Mammary epithelial cell (primary cell): ENCODE measurements at places on chromosomes 3 and 15.
A peak's percentile ranks its signal among the peaks of the same experiment; 100 is the strongest.

DNA sequence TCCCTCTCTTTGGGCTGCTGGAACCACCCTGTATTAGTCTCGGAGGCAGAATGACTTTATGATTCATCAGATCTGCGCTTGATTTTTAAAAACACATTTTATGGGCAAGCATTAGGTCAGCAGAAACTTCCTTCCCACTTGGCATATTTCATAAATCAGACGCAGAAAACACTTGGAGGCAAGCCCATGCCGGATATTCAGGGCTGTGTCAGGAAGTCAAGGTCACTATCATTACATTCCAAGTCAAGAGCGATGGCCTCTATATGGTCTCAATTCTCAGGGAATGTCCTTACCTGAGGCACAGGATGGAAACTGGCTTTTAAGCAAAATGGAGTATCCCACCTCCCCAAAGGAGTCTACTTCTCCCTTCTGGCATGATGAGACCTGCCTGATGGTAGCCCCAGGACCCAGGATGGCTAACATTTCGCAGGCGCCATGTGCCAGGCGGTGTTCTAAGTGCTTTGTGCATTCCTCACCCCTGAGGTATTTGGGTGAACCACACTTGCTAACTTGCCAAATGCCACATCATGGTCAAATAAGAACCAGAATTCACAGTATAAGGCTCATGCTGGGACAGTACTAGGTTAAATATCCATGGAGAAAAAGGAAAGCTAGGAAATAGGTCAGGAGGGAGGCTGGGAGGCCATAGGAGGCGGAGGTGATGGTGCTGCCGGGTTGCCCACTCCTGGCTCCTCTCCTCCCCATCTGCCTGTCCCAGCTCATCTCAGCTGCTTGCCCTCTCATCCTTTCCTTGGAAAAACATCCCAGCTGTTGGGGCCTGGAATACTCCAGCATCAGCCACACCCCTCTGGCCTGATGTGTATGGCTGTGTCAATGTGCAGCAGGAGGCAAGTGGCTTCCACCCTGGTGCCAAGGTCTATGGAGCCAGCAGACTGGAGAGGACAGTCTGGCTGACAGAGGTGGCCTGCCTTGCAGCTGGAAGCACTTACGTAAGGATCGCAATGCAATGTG, 18.8 kb downstream of the BCL2L10 start:
- peak; percentile 98 for DNase-seq

DNA sequence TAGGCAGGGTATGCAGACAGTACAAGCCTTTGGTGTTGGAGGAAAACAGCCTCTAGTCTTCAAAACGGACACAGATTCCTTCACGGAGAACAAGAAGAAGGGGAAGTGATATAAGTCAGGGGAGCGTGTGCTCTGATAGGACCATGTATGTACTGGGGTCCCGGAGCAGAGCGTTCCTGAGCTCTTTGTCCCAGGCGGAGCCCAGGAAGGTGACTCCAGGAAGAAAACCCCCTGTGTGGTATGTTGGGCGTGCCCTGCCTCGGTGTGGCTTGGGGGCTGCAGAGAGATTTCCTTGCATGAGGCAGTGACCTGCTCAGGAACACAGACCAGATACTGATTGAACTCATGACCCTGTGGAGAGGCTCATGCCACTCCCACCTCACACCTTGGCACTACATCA, 21.7 kb downstream of the MELTF start:
- no peak for DNase-seq

DNA sequence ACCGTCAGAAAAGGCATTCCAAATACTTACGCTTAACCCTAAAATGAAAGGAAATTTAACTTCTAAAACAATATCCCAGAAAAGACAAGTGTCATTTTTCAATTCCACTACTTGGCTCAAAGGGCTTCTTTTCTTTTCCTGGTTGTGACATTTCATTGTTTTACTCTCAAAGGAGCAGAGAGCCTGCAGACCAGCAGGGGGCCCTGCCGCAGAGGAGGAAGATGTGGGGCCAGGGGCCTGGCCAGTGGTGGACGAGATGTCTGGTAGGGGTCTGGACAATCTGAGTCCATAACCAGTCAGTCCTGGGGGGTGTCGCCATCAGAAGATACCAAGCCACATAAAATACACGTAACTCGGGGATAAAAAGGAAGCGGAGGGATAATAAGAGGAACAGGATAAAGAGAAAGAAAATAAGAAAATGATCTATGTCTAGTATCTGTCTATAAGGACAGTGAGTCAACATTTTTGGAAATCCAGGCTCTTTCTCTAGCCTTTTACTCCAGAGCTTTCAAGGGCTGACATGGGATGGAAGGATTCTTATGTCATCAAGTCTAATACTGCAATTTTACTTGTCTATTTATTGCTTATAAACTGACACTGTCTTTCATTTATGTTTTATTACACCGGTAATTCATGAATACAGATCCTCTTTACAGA, 54.2 kb upstream of the ARHGEF3 start:
- no peak for DNase-seq

DNA sequence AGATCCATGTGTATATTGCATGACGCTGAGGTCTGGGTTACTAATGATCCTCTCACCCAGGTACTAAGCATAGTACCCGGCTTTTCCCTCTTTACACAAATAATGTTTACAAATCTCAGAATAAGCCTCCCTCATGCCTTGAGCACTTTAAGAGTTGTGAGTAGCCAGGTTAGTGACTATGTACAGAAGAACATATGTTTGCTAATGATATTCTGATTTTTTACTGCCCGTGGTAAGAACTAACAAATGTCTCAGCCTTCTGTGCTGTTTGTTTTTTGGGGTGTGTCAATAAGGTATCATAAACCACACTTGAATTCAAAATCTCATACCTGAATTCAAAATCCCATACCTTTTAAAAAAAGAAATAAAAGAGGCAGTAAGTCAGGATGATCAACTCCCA, 59.5 kb downstream of the ABCC5 start:
- DNase-seq, result no peak

- no peak for DNase-seq
Observed at GRCh38 chr3:176041812-176042211, 1155.5 kb downstream of the TBL1XR1 start.

GRCh38 chr15:39321977-39322376, 258.9 kb upstream of the THBS1 start:
- DNase-seq, result no peak

- no peak for DNase-seq
Observed at GRCh38 chr15:90162956-90163355, 38.2 kb upstream of the SEMA4B start.
